T-helper 1 cell (primary cell): ENCODE measurements at places on chromosomes 2 and 18.

DNA sequence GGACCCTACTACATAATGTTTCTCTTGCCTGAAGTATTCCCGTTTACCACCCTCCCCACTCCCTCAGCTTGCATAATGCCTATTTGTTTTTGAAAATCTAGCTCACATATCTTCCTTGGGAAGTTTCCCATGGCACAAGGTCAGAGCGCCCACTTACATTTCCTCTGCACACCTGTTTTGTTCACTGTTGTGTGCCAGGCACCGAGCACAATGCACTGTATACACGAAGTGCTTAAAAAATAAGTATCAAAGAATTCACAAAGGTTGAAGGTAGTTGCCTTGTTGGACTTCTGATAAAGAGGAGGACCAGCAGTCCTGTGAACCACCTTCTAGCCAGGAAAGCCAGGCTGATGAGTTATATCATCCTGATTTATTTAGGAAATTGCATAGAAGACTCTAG, 16.8 kb upstream of the RHOB start:
- DNase-seq = no peak

DNA sequence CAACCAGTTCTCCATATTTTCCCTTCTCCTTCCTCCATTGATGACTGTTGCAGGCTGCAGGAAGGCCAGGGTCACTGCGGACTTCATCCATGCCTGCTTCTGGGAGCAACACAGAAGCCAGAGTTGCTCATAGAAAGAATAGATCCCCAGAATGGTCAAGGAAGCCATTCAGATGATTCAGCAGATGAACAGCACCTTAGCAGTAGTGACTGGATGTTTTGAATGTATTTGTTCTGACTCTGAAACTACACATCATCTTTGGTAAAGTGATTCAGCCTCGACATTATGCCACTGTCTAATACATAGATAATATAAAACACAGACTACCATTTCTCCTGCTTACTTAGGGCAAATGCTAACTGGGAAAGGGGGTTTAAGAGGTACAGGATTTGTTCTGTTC, 411.6 kb downstream of the RND3 start:
- no peak for DNase-seq

GRCh38 chr2:27653397-27653796, 10.0 kb downstream of the SUPT7L start:
- no peak for DNase-seq

GRCh38 chr2:29039718-29040480, 34.4 kb downstream of the PCARE start:
- DNase-seq = no peak

DNA sequence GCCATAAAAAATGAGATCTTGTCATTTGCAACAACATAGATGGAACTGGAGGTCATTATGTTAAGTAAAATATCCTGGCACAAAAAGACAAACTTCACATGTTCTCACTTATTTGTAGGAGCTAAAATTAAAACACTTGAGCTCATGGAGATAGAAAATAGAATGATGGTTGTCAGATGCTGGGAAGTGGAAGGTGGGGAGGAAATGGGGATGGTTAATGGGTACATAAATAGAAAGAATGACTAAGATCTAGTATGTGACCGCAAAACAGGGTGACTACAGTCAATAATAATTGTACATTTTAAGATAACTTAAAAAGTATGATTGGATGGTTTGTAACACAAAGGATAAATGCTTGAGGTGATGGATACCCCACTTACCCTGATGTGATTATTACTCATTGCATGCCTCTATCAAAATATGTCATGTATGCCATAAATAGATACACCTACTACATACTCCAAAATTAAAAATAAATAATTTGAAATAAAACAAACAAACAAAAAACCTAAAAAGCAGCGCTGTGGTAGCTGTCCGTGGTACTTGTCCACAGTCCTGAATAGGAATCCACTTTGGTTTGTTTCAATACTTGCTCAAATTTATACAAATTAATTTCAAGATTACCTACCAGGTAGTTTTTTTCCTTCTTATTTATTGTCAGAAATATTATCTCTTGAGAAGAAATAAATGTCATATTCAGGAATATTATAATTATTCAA, 224.5 kb downstream of the DLGAP1 start:
- no peak for DNase-seq

GRCh38 chr2:44218771-44219170, 50.1 kb downstream of the PPM1B start:
- DNase-seq = no peak

DNA sequence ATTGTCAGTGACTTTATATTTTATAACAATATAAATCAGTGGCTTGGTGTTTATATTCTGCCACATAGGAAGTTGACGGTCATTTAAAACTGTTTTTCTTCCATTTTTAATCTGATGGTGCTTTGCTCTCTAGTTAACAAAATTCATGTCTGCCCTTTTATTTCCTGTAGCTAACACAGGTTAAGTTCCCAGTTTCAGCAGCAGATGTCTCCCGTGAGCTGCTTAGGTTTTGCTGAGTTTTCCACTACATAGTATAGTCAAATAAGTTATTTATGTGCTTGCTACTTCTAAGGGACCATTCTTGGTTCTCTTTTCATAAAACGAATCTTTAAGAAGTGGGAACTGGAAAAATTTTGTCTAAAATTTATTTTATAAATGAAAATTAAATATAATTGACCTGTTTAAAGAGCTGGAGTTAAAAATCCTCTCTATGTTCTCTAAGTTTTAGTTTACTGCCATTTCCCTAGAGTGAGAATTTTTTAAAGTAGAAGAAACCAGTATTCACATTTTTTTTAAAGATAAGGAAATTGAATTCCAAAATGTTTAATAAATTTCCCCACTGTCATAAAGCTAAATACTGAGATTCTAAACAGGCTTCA, 20.6 kb downstream of the HTR2B start:
- DNase-seq = peak; percentile 18

DNA sequence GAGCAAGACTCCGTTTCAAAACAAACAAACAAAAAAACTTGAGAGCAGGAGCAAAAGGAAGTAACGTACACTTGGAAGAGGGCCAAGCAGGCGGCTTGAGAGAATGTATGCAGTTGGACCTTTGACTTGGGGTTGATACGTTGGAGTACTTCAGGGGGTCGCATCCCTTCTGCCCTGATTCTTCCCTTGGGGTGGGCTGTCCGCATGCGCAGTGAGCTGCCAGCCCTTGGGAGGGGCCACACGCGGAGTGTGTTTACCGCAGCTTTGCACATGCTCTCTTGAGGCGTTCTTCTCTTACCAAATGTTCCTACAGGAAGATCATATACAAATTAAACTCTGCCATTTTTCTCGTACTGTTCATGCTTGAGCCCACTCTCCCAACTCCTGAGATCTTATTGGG, 38.1 kb upstream of the SOCS6 start:
- no peak for DNase-seq

GRCh38 chr2:135586148-135586547, 54.9 kb downstream of the R3HDM1 start:
- no peak for DNase-seq

DNA sequence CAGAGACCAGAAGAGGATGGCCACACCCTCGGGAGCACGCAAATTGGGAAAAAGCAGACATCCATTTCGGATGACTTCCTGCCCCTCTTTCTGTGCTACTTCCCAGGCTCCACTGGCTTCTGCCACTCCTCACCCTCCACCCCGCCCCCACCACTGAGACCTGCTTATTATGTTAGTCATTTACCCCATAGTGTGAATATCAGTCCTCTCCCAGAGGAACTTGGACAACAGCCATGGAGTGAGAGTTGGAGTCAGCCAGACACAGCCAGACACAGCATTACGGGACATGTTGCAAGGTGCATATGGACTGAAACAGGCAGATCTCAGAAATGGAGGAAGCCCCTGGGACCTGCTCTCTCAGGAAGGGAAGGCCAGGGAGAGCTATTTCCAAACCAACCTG, 51.8 kb downstream of the CTIF start:
- no peak for DNase-seq

DNA sequence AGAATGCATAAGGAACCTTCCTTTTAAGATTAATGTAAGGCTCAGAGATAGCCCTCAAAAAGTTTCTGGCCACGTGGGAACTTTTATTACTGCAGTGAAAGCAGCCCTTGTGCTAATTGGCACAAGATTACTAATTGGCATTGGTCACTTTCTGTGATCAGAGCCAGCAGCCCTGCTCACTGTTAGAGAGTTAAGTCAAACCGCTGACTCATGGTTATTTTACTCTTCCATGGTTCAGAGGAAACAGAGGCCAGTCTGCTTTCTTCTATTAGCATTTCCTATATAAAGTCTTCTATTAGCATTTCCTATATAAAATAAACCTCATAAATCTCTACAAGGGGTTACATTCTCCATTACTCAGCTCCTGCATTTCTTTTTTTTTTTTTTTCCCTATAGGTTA, 1.5 kb upstream of the SLC35G4 start:
- DNase-seq = no peak

GRCh38 chr2:48347712-48348111, 182.2 kb upstream of the STON1 start:
- DNase-seq = no peak
